ENCODE measurements at places on chromosomes 2 and 18.

GRCh38 chr2:67320861-67321587 is 76.1 kb upstream of the ETAA1 start:
- DNase-seq, result no peak

DNA sequence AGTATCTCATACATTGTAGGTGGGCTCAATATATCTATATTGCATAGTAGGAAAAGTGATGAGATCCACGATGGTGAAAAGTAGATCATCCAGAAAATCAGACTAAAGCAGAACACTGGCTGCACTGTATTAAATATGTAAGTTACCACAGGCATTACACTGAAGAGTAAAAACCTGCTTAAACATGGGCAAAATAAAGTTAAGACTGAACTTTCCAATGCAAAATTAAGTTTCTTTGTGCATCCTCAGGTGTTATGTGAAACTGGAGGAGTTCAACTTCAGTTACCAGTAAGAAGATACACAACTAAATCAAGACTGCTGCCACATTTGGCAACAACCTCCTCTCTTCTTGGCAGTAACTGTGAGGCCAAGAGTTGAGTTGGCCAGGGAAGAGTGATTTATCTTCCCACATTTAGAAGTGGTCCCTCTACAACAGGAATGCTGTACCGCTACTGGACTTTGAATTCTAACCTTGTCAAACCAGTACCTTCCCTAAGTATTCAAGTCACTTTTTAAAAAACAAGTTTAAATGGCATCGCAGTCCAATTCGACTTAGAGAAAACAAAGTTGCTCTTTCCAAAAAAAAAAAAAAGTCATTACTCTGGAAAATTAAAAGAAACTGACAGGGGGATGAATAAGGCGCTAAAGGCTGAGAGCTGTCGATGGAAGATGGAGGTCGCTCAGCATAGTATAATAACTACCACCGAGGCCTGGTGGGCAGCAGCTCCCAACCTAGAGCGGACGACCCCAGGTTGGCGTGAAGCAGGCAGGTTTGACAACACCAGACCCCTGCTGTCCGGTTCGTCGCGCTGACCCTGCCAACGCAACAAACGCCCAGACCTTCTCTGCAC is 1.1 kb downstream of the MAP4K3 start:
- DNase-seq, result no peak

DNA sequence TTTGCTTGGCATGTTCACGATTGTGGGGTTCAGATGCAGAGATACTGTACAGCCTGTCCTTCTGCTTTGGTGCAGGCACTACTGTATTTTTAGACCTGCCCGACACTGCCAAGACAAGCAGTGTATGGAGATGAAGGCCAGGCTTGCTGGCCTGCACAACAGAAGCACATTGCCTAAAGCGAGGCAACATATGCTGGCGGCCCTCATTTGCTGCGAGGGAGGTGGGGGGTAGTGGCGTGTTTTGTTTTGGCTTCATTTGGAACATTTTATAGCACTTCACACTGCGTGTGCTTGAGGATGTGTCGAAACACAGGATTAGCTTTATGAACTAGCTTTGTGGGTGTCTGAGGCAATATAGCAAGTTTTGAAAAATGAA is 27.0 kb downstream of the TMEM182 start:
- DNase-seq, result no peak

DNA sequence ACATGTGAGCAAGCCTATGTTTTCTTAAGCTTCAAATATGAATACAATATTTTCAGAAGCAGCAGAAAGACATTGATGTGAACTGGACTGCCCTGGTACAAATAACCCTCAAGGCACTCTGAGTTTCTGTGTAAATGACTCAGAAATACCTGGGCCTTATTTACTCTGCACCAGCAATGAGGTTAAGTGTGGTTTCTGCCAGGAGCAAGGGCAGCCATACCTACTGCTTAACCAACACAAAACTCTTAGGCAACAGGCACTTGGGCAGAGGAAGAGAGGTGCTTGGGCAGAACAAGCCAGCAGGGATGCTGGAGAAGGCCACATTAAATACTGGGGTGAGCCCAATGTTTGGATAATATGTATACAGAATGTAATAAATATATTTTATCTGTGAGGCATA is 29.4 kb upstream of the ARL5A start:
- DNase-seq, result no peak

- DNase-seq, result no peak
These were observed 663.3 kb upstream of the ACVR2A start for GRCh38 chr2:147181351-147182029.

- no peak for DNase-seq
These were observed 232.7 kb downstream of the BCL11A start for GRCh38 chr2:60320724-60321123.

GRCh38 chr18:69787825-69788547 is 159.7 kb downstream of the CD226 start:
- DNase-seq, result no peak

GRCh38 chr2:190158798-190159434 is 96.4 kb upstream of the MSTN start:
- DNase-seq, result no peak

- no peak for DNase-seq
These were observed 23.8 kb downstream of the ANKAR start for GRCh38 chr2:189698020-189698887.
